ENCODE measurements at places on chromosomes 5 and 9.

DNA sequence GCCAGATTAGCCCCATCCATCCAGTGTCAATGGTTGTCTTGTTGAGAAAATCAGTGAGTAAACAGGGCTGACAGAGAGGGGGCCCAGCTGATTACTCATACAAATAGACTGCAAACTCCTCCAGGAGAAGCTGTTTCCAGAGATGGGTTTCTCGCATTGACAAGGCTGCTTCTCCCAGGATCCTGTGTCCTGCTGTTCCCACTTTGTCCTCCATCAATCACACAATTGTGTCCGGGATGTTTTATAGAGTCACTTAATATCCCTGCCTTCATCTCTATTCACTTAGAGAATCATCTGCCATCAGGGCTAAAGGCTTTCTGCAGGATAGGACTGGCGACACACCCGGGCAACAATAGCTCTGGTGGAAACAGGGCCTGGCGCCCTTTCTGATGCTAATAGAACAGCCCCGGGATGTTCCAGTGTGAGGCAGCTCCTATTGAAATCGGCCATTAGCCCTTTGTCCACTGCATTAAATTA, 71.7 kb upstream of the TBCA start:
- DNase-seq, result no peak

DNA sequence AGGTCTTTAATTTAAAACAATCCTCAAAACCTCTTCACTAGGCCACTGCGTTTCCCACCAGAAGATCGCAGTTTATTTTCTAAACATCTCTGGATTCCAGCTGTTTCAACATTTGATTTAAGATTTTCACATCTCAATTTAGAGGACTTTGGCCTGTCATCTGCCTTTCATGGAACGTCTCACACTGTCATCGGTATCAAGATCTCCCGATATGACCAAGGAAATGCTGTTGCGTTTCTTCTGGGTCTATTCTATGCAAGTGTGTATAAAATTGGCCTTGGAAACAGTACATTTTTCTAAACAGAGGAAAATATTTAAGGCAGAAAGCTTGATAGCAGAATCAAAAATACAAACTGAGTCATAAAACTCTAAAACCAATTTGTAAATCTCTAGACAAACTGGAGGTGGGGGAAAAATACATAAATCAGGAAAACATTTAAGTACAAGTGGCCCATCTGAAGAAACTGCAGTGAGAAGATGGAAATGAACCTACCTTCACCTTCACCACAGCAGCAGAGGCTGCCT, 53.6 kb upstream of the SIMC1 start:
- DNase-seq, result no peak

GRCh38 chr9:133682818-133683585, 46.8 kb downstream of the DBH start:
- DNase-seq, result no peak

DNA sequence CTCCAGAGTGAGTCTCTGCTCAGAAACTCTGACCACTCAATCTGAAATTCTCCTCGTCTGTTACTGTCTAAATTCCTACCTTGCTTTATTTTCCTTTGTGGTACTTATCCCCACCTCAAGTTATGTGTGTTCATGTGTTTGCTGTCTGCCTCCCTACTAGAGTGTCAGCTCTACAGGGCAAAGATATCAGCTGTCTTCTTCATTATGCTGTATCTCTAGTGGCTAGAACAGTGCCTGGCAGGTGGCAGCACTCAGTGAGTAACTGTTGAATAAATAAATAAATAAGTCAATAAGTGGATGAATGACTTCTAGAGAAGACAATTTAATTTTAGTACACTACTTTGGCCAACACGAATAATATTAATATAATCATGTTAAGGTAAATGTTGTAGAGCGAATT, 92.3 kb downstream of the BOD1 start:
- no peak for DNase-seq

DNA sequence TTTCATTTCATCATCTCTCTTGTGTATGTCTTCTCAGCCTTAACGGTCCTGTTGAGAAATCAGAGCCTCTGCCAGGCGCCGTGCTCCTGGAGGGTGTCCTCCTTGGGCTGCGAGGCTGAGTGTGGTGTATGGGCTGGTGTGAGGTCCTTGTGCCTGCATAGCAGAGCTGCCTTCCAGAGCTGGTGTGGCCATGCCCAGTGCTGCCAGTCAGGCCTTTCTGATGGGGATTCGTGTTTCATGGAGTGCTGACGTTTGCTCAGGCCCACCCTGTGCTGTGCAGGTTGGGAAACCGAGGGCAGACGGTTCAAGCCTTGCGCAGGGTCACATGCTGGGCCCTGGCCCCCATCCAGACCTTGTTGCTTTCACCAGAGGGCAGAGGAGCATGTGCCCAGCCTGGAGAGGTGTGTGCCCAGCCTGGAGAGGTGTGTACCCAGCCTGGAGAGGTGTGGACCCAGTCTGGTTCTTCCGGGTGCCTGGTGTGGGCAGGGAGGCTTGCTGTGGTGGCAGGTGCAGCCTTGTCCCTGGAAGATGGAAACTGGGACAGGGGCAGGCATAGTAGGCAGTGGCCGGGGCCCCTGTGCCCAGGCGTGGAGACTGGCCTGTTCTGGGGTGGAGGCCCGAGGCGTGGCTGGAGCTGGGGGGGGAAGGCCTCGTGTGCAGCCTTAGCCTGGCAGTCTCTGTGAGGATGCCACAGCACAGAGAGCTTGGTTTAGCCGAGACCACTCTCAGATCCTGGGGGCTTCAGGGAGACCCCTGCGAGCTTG, 84.0 kb downstream of the RXRA start:
- no peak for DNase-seq

DNA sequence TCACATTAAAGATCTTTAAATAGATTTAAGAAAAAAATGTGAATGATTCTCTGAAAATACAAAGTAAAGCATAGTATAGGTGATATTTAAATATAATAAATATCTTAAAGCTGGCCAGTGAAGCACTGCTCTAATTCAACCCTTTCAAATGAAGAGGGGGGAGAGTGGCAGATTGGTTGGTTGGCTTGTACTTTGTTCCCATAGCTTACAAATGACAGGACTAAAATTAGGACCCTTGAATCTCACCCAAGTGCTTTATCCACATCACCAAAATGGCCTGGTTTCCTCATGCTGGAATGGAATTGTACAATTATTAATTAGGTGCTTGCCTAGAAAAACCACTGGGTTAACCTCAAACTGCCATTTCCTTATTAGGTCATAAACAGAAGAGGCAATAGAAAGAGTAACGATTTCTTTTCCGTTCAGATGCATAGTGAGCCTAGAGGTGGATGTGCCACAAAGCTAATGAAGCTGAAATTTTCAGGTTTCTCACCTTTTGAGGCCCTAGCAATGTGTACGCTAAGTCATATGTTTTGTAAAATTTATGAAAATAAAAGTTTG, 354.5 kb upstream of the CDH6 start:
- DNase-seq, result no peak

DNA sequence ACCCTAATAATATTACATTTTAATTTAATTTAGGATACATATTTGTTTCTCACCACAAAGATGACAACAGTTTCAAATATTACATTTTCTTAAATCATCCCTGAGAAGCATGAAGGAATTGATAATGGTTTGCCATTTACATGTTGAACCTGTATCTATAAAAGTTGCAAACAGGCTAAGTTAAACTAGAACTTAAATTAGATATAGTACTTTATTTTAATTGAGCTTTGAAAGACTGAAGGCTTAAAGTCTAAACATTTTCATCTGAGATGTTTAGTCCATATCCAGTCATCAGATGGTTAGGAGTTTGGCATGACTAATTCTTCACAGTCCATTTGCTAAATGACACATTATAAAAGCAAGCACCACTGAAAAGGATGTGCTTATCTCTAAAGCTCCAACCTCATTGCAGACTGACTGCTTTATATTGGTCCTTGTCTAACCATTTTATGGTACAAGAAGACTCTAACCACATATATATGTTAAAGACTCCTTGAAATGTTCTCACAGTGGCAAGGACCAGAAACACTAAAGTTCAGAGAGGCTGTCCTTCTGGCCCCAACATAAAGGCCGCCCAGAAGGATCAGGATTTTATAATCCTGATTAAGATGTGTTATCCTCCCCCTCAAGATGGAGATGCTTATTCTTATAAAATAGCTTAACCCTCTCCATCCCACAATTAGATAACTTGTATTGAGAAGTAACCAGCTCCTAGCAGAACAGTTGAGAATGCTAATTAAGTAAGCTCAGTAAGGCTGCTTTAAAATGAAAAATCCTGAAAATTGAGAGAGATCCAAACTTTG, 25.8 kb downstream of the WNT8A start:
- no peak for DNase-seq

DNA sequence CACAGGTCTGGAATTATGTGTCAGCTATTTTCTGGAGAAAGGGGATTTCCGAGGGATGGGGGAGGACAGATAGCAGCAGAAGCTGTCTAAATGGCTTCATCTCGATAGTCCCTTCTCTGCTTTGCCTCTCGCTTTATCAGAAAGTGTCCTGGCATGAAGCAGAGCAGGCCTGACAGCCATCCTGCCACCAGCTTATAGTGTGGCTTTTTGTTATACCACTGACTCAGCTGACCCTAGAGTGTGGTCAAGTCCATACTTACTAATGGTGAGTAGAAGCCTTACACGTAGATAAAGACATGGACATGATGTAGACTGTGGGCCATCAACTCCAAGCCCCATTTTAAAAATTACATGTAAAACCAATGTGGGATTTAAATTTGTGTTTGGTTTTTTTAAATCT, 50.0 kb downstream of the RCL1 start:
- no peak for DNase-seq

DNA sequence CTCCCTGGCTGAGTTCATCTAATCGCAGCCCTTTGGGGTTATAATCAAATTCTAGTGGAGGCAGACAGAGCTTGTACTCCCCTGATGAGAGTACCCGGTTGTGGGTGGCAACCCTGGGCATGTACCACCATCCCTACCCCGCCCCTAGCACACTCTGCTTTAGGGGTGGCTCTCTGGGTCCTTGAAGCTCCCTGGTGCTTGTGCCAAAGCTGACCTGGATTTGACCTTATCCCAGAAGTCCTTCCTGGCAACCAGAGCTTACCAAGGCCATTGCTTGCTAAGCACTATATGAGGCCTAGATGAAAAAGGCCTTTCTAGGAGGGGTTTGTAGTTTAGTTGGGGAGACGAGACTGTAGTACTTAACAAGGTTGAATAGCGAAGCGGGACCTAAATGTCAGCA, 72.2 kb downstream of the RGS3 start:
- DNase-seq, result no peak

DNA sequence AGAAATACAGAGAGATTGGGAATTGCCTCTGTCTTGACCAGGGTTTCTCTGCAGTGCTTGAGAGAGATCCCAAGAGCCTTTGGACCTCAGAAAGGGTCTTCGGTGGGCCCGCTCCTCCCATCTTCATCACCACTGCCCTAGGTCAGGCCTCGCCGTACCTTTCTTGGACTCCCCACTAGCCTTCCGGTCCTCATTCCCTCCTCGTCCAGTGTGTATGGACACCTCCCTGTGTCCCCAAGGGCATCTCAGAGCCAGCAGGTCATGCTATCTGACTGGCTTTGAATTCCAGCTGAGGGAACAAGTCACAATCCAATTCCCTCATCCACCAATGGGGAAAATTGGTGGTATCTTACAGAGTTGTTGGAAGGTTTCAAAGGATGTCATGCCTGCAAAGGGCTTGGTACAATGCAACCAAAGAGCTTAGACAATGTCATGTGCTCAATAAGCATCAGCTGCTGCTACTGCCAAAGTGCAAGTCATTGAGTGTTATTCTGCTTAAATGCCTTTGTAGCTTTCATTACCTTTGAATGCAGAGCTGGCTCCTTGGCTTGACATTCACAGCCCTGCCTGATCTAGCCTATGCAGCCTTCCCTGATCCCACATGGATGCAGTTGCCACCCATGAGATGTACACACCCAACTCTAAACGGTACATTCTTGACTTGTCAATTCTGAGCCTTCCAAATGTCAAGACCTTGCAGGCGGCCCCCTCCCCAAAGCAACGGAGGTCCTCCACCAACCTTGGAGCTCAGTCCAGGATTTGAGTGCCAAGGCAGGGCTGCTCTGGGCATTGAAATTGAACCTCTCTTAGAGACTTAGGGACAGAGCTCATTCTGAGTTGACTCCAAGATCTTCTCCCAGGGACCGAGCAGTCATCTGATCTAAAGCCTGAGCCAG, 58.0 kb downstream of the HRH2 start:
- DNase-seq, result no peak

GRCh38 chr5:141675672-141676071, 6.4 kb downstream of the ARAP3 start:
- DNase-seq, result no peak

GRCh38 chr5:174839196-174839595, 114.8 kb downstream of the MSX2 start:
- DNase-seq, result no peak

DNA sequence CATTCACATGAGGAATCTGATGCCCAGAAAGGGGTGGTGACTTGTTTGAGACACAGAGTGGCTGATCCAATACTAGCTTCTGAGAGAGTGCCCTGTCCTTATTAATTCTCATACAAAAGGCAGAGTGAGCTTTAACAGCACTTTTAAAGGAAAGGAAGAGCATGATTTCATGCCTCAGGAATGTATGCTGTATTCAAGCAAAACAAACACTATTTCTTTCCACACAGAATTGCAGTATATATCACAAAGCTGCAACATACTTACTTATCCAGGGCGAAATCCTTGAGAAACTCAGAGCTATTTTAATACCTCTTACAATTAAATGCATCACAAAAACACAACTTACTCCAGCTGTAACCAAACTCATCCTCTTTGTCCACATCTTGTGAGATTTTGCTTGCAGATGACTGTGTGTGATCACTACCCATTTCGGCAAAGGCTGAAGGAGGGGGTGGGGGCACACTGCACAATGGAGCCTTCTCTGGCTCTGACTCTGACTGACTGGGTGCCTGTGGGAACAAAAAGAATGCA, 139.8 kb downstream of the MPDZ start:
- DNase-seq, result no peak

GRCh38 chr5:35878079-35878478, 21.4 kb downstream of the IL7R start:
- DNase-seq, result no peak

DNA sequence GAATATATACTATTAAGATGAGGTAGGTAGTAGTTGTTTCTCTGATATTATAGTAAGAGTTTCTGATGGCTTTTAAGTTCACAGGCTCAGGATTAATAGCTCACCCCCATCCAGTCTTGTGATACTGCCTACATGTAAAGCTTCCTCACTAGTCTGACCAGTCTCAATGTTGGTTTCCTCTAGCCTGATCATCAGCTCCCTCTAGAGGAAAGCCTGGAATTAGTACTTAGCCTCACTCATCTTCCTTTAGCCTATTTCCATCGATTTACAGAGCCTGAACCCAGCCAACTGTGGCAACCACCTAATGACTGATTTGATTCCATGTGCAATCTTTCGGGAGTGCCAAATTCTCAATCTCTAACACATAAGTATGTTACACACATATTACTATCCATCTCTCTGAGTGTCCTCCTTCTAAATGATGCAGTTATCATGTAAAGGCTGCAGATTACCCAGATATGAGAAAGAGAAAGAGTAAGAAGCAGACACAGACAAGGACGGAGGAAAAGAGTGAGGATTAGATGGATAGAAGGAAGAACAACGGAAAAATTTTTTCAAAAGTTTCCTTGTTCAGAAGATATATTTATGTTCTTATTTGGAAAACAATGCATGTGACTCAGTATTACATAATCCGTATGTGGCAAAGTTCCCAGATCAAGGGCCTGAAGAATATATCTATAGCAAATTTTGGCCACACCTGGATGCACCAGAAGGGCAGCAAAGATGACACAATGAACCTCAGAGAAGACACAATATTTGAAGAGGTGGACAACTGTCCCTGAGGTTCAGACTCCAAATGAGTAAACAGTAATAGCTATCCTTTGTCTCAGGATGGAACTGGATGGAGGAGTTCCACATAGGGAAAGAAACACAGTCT, 333.7 kb downstream of the ELAVL2 start:
- DNase-seq, result no peak

Measured in activated B cell treated with CpG ODN at 0.5 μM for 24 hours (primary cell).